ENCODE measurements at places on chromosomes 7 and 10. TPM values are rescaled to one million over a fixed set of nuclear protein-coding genes. Genes with fewer than 3 reads are reported as not detected.

GRCh38 chr7:17130281-17131059 is 168.0 kb upstream of the AHR start:
- peak; percentile 63 for DNase-seq

DNA sequence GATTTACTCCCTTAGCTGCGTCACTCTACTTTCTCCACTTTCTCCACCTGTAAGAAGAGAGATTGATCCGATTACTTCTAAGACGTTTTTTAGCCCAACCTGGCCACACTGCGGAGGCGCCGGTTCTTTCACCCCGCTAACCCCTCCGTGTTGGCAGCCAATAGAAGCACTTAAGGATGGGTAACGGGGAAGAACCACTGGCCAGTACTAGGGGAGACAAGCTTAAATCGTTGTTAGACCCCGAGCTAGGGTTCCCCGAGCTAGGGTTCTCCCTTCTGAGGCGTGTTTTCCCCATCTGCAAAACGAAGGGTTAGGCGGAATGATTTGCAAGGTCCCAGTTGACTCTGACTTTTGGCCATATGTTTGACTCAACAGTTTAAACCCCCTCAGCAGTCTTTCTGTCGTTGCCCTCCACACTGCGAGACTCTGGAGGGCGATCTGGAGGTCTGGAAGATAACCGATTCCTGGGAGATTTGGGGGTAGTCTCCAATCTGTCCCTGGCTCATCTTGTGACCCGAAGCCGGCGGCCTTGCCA is 644 bp downstream of the UMAD1 start:
- DNase-seq, result peak; percentile 15

DNA sequence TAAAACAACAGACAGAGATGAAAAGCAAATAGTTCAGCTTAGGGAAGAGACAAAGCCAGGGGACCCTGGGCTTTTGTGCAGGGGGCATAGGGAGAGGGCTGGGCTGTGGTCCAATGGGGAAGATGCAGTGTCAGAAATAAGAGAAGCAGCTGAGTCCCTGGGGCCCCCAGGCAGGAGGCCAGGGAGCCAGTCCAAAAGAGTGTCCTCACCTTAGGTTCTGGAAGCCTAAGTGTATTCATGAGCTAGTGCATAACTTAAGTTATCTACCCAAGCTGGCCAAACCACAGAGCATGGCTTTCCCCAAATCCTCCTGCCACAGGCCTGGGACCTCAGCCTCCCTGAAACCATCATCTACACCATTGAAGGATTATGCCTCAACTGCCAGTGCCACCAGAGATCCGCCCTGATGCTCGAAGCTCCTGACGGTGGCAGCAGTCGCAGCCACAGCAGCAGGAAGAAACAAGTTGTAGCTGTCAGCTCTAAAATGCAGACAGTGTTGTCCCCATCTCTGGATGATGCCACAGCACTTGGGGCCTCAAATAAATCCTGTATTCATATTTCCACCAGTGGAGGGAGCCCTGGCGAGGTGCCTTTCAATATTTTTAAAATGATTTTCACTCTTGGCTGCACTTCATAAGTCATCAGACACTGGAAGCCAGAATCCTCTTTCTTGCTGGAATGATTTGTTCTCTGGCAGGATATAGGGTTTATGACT is 574.6 kb downstream of the GRID1 start:
- DNase-seq, result peak; percentile 38

DNA sequence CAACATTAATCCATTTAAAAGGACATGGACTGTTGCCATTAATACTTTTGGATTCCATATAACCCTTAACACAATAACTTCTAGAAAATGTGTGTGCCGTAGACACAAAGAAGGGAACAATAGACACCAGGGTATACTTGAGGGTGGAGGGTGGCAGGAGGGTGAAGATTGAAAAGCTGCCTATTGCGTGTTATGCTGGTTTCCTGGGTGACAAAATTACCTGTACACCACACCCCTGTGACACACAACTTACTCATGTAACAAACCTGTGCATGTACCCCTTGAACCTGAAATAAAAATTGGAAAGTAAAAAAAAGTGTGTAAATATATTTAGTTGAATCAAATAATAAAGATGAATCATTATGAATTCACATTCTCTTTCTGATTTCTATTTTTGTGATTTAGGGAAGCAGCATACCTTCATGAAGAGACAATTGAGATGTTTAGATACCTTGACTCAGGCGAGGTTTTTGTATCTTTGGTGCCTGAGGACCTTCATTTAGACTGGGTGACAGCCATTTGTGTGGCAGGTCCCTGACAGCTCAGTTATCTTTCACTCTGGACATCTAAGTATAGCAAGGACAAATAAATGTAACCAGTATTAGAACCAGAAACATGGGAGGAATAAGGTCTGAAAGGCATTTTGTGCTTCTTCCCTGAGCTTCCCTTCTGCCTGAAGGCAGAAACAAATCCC is 28.7 kb downstream of the GIMAP8 start:
- no peak for DNase-seq

DNA sequence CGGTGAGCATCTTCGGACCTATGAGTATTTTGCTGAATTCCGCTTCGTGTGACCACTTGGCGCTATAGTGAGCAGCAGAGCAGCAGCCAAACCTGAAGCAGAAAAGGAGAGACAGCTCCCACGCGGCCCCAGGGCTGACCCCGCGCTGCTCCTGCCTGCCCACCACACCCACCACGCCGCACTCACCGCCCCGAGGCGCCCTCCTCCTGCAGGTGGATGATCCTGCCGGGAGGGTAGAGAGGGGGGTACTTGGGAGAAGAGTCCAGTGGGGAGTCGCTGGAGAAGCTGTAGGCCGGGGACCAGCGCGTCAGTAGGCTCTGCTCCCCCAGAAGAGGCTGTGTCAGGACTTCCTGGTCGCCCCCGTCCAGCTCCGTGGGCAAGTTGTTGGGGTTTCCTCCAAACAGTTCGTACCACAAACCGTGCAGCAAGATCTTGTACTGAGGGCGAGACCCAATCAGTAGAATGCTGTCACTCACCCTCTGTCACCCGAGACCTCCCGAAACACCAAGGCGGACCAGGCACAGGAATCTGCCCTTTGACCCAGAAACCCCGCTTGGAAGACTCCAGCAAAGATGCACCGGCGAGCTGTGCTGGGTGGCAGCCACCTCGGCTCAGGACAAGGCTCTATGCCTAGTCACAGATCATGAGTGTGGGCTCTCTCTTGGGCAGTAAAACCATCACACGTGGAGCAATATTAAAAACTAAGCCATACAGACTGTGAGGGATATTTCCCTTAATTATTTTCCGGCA is 37.6 kb downstream of the DAGLB start:
- DNase-seq, result no peak

DNA sequence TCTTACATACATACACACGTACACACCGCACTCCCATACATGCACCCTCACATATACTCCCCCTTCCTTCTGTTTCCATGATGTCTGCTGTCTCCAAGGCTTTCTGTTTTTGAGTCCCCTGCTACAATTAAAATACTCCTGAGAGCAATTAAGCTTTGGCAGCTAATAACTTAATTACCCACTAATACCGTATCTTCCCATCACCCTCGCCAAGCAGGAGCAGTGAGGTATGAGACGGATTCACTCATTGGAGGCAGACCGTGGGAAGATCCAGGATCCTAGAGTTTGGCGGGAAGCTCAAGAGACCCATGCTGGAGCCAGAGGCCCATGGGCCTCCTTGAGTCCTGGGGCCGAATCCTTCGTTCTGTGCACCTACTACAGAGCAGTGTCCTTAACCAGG is 1.7 kb upstream of the CALN1 start:
- no peak for DNase-seq

- DNase-seq, result no peak
Measured at GRCh38 chr7:69526570-69526969, 71.7 kb upstream of the AUTS2 start.

GRCh38 chr7:26724795-26725194 is 139.6 kb downstream of the SKAP2 start:
- no peak for DNase-seq

DNA sequence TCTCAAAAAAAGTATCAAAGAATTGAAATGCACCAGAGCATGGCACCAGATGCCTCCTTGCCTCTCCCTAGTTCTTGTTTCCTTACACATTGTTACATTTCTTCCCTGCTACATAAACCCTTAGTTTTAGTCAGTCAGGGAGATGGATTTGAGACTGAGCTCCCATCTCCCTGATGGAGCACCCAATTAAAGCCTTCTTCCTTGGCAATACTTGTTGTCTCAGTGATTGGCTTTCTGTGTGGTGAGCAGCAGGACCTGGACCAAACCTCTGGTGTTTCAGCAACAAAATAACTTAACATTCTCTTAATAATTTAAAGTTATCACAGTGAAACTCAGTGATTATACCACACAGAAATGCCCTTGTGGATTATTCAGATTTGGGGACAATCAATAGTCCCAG is 26.9 kb downstream of the PPP1R3C start:
- no peak for DNase-seq

- DNase-seq, result no peak
Measured at GRCh38 chr10:63072951-63073350, 60.2 kb upstream of the NRBF2 start.

- DNase-seq, result no peak
Measured at GRCh38 chr7:81608748-81609382, 161.0 kb downstream of the HGF start.

- DNase-seq, result no peak
Measured at GRCh38 chr7:137930581-137930980, 71.3 kb downstream of the CREB3L2 start.

GRCh38 chr7:27220440-27220955 is 20.6 kb upstream of the HOXA13 start:
- DNase-seq, result no peak

- DNase-seq, result peak; percentile 25
Measured at GRCh38 chr7:24318326-24318725, 34.3 kb downstream of the NPY start.

GRCh38 chr7:47327698-47328391 is 254.1 kb downstream of the TNS3 start:
- peak; percentile 92 for DNase-seq

DNA sequence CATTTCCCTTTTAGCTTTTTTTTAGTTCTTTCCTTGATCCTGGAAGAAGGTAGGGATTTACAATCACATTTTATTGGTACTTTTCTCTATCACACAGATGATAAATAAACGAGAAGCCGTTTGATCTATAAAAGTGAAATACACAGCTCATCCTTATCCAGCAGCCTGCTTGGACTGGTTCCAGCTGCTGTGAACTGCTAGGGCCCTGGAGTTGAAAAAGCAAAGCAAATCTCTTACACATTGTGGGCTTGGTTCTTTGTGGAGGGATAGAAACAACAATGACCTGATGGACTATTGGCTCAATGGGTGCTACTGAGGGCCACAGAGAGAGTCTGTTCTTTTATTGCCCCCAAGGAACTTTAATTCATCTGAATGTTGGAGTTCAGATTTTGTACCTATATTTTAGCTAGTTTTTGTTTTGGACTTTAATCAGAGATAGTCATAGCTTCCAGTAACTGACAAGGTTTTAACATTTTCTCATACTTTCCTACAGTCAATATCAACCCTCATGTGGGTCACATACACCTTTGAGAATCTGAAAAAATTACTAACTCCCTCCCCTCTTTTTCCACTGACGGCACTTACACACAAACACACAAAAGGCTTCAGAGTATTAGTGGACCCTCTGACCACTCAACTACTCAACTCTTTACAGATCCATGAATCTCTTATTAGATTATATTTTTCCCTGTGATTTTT is 91.6 kb upstream of the CCDC6 start:
- DNase-seq, result no peak

DNA sequence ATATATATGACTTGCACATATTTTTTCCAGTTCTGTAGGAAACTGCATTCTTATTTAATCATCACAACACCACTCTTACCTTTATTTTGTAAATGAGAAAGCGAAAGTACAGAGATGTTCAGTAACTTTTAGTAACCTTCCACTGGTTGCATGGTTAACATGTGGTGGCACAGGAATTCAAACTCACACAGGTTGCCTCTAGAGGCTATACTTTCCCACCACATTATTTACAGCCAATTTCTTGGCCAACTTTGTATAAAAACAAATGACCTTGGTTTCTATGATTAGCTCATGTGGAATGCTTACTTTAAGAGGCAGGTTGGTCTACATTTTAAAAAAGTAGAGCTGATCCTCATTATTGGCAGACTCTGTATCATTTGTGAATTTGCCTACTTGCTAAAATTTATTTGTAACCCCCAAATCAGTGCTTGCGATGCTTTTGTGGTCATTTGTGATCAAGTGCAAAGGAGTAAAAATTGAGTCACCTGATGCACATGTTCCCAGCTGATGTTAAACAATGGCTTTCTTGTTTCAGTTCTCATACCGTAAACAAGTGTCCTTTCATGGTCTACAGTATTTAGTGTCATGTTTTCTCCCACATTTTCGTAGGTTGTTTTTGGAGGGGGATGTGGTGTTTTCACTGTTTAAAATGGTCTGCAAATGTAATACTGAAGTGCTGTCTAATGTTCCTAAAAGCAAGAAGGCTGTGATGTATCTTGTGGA is 14.8 kb downstream of the BBS9 start:
- no peak for DNase-seq

DNA sequence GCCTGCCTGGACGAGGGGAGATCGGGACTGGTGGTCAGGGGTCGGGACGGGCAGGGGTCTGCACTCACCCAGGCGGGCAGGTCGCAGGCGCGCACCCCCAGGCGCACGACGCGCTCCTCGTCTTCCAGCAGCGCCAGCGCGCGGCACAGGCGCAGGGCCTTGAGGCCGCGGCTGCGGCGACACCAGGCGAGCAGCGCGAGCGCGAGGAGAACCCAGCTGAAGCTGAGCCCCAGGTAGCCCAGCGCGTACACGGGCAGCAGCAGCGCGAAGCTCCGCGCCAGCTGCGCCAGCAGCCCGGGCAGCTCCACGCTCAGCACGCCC is 328 bp downstream of the ESYT2 start:
- DNase-seq, result peak; percentile 88

- no peak for DNase-seq
Measured at GRCh38 chr10:75371010-75371409, 30.6 kb downstream of the ZNF503 start.

- peak; percentile 61 for DNase-seq
Measured at GRCh38 chr7:155506854-155507337, 39.5 kb downstream of the CNPY1 start.

GRCh38 chr7:49396229-49396628 is 377.2 kb upstream of the VWC2 start:
- no peak for DNase-seq

GRCh38 chr7:107070710-107071109 is 26.2 kb downstream of the PRKAR2B start:
- DNase-seq, result no peak

GRCh38 chr10:89363729-89364442 is 14.0 kb upstream of the IFIT1B start:
- no peak for DNase-seq

ANKIB1 gene
- 35.3 TPM for total RNA-seq

SFRP4 gene
- total RNA-seq, result 1.1 TPM

EEF1AKMT2 gene
- 13.4 TPM for total RNA-seq

FAM20C gene
- total RNA-seq, result 42.5 TPM

MXI1 gene
- 13.2 TPM for total RNA-seq

DAGLB gene
- 17.5 TPM for total RNA-seq

ITGB1 gene
- 552 TPM for total RNA-seq

CYP2C18 gene
- total RNA-seq, result 18.5 TPM

ABCB1 gene
- total RNA-seq, result 23.2 TPM

FLNC gene
- 60.7 TPM for total RNA-seq

ENKUR gene
- 1.4 TPM for total RNA-seq

AFAP1L2 gene
- total RNA-seq, result 6.1 TPM

SAP25 gene
- total RNA-seq, result not detected

MBL2 gene
- 1.1 TPM for total RNA-seq
